ENCODE measurements at places on chromosomes 7 and 10.

DNA sequence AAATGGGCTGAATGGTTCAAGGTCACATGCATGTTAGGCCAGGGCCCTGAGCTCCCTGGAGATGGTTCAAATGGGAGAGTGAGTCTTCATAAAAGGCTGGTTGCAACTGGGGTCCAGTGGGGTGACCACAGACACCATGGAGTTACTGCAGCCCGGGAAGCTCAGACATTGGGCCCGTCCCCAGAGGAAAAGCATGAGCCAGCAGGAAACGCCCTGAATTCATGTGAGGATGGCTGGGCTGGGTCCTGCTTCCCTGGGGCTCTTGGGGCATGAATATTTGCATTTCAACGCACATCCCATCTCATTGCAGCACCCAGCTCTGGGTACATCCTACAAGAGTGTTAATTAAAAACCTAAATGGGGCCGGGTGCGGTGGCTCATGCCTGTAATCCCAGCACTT lies 549.0 kb downstream of the TCERG1L start:
- DNase-seq, result no peak

- DNase-seq, result no peak
Observed at GRCh38 chr7:154770962-154771361, 232.0 kb downstream of the PAXIP1 start.

- peak; percentile 63 for DNase-seq
Observed at GRCh38 chr7:111138193-111138569, 47.3 kb downstream of the LRRN3 start.

- no peak for DNase-seq
Observed at GRCh38 chr10:58177362-58177947, 90.2 kb downstream of the IPMK start.

GRCh38 chr10:83680470-83680891 lies 458.8 kb upstream of the GHITM start:
- DNase-seq, result no peak

- DNase-seq, result no peak
Observed at GRCh38 chr7:47786557-47787248, 161.6 kb downstream of the PKD1L1 start.

DNA sequence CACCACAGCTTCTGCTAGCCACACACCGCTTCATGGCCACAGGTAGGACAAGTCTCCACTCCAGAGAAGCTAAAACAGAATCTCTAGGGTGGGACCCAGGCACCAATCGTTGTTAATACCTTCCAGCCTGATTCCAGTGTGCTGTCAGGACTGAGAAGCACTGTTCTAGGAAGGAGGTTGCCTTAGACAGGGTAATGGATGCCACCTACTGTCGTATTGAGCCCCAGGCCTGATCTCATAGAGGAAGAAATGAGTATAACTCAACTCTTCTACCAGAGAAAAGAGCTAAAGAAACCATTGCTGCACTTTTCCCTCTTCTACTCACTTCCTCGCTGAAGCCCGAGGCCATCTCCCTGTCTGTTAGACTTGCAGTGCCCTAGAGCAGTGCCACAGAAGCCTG lies 31.8 kb downstream of the CNNM1 start:
- DNase-seq, result no peak

- DNase-seq, result no peak
Observed at GRCh38 chr10:90816466-90816865, 41.4 kb downstream of the HTR7 start.

GRCh38 chr10:24884316-24884715 lies 68.1 kb downstream of the PRTFDC1 start:
- DNase-seq, result no peak

DNA sequence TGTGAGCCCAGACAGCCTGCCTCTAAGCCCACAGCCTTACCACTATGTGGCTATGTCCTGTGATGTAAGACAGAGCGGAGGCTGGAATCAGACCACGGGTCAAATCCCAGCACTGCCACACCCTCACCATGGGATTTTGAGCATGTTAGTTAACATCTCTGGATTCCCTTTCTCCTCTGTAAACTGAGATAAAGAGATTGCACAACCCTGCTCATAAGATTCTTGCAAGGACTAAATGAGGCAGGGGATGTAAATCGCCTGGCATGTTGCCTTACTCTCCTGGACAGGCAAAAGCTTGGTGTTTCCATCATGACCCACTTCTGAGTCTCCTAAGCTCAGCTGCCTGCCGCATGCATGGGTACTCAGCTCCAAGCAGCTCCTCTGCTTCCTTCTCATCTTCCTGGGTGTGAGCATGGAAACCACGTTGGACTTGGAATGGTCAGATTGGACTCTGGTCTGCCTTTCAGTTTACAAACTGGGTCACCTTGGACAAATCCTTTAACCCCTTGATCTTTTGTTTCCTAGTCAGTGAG lies 41.3 kb upstream of the MTURN start:
- DNase-seq, result no peak

DNA sequence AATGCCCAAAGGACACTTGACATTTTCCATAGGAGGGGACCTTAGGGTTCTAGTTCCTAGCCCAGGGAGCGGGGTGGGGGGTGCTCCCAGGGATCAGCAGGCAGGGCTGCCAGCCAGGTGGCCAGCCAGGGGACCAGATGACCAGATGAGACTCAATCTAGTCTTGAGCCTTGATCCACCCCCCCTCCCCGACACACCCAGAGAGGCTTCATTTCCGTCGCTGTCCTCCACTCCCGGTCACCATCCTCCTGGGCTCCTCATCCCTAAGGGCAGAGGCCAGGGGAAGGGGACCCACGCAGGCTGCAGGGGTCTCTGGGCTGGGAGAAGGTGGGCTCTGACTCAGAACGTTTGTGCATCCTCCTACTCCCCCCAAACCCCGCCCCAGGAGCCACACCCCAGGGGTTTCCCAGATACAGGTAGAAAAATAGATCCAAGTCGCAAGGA lies 1.0 kb downstream of the STX1A start:
- no peak for DNase-seq

DNA sequence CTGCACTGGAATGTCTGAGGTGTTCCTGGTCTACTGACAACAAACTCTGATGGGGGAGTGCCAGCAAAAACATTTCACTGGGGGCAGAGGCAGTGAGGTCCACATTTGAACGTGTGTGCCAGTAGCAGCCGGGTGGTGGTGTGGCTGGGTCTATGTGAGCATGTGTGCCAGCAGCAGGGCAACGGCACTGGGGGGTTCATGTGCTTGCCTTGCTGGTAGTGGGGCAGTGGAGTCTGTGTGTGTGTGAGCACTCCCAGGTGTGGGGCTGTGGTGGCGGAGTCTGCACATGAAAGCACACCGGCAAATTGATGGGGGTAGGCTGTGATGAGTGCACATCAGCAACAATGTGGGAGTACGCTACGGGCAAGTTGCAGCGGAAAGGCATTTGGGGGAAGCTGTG lies 49.4 kb upstream of the SORCS1 start:
- DNase-seq, result no peak

DNA sequence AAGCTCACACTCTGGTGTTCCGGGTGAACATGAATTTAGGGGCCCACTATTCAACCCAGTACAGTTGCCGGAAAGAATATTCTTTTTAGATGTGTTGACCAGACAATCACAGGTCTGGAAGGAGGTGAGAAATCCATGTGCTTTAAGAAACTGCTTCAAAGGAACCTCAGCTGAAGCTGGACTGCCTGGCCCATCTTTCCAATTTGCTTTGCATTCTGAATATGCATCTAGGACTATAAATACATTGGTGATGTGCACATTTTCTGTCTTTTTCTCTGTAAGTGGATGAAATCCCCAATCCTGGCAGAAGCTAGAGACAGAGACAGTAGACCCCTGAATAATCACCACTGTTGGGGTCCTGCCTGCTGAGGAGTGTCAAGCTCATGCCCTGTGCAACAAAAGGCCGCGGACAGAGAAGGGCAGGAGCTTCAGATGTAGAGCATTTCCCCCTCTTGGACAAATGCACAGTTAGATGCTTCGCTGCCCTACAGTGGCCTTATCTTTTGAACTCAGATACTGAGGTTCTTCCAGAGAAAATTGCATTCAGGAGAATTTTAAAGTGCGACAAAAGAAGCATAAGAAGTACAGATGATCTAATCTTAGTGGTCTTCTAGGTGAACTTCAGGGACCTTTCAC lies 368.3 kb downstream of the SFMBT2 start:
- DNase-seq, result no peak

DNA sequence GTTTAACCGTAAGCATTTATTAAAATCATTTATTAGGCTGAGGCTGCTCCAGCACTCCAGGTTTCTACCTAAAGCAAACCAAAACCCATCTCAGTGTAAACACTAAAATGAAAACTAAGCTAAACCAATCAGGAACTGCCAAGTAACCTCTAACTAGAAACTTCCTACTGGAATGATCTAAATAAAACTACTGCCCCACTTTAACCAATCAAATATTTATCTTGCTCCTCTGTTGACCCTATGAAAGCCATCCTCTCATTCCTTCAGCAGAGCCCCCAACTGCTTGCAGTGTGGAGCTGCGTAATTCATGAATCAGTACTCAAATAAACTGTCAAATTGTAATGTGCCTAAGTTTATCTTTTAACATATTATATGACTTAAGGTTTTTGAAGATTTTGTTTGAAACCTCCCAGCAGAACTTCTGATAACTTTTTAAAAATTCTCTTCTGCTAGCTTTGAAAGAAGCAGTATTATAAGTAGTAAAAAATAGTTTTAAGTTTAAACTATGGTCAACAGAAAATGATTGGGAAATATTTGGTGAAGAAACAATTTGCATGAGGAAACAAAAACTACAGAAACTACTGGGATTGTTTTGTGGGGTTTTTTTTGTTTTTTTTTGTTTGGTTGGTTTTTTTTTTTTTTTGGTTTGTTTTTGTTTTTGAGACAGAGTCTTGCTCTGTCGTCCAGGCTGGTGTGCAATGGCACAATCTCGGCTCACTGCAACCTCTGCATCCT lies 47.4 kb downstream of the GPR37 start:
- no peak for DNase-seq

DNA sequence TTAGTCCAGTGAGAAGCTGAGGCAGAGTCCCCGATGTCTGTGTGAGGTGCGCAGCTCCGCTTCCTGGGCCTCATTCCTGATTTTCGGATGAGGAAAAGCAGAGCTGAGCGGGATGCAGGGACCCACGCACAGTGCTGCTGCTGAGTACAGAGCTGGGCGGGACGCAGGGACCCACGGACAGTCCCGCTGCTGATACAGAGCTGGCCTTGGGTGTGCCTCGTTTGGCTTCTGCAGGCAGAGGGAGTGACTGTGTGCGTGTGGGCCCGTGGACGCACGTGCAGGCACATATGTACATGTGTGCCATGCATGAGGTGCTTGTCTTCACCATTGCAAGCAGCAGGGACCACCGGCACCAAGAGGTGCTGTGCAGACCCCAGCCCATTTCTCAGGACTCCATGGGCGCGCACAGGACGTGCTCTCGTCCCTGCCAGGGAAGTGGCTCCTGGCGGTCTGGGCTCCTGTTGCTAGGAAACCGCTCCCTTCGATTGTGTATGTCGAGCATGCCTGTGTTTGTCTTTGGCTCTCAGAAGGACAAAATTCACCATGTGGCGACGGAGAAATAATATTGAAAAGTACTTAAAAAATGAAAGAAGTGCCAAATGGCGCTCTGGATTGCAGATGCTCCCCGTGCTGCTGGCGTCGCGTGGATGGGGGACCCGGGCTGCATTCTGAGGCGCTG lies 303.8 kb upstream of the MKI67 start:
- no peak for DNase-seq

GRCh38 chr7:133763076-133763640 lies 364.0 kb upstream of the LRGUK start:
- no peak for DNase-seq

DNA sequence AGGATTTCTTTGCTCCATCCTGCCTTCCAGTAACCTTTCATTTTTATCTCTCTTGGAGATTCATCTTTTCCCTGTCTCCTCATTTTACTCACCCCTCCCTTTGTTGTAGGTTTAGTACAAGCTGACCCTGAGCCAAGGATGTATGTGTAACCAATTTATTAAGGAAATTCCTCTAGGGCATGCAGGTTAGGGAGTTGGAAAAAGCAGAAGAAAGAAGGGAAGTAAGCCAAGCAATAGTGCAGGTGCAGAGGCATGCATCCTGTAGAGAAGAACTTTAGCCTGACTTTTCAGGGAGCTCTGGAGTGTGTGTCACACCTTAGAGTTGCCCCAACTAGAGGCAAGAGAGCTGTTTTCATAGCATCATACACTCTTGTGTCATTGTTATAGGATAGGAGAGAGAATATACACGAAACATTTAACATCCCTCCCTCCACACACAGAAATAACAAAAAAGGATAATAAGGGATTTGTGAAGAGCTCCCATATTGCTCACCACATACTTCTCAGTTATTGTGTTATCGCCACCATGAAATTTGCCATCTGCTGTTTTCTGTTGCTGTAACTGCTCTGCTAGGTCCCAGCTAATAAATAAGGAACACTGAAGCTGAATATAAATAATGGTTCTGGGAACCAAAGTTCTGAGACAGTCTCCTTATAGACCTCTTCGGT lies 21.8 kb upstream of the SEMA3C start:
- no peak for DNase-seq

DNA sequence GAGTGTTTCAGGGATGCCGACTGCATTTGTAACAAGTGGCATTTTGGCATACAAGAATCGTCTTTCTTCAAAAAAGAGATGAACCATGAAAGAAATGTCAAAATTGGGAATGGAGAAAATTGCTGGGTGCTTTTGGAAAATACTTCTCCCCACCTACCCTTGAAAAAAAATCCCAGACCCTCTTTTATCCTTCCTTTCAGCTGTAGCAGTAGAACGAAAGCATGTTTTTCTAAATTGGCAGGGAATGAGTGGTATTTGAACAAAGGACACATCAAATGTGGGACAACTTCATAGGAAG lies 187.5 kb downstream of the NRP1 start:
- DNase-seq, result no peak

- DNase-seq, result no peak
Observed at GRCh38 chr10:33703501-33704213, 369.2 kb upstream of the NRP1 start.

GRCh38 chr7:94008537-94008936 lies 4.4 kb upstream of the BET1 start:
- no peak for DNase-seq

DNA sequence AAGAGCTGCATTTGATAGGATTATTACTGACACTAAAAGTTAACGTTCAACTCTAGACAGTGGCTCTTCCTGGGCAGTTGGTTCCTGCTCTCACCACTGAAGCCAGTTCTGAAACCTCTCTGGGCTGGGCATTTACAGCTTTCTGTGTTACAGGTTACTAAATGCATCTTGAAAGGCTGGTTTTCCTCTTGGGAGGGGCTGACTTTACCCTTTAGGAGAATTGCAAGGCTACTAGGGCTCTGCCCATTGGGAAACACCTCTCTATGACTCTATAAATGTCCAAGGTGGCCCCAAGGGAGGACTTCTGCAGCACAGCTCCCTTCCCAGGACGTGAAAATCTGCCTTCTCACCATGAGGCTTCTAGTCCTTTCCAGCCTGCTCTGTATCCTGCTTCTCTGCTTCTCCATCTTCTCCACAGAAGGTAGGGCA lies at the start of gene GPR15LG:
Gene GPR15LG (plus strand): TSS at position 301 of the 429 bp plus-strand sequence. CDS start 51 bp downstream, at position 352.
- DNase-seq, result no peak

All from T-helper 2 cell (primary cell).